Activated CD4-positive, alpha-beta T cell treated with anti-CD3 and anti-CD28 coated beads, Interleukin-10, Interleukin-2, amounts not matched to agents 100 ng/mL and 50 ng/mL, durations not matched to agents 16 hours and 8 hours (primary cell): ENCODE measurements at places on chromosomes 2 and 18.

DNA sequence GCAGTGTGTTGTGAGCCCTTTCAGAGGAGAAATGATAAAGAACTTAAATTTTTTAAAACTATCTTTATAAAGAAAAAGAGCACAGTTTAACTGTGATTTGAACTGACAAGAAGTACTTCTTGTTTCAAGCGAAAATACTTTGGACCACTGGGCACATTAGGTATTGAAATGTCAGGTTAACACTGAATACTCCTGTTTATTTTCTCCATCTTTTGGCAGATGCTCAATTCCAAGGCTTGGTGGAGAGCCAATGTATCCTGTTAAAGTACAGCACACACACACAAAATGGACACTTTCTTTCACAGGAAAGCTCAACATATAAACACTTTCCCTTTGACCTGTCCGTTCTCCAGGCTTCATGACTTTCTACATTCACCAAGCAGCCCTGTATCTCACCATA is 32.6 kb upstream of the SP3 start:
- DNase-seq, result no peak

DNA sequence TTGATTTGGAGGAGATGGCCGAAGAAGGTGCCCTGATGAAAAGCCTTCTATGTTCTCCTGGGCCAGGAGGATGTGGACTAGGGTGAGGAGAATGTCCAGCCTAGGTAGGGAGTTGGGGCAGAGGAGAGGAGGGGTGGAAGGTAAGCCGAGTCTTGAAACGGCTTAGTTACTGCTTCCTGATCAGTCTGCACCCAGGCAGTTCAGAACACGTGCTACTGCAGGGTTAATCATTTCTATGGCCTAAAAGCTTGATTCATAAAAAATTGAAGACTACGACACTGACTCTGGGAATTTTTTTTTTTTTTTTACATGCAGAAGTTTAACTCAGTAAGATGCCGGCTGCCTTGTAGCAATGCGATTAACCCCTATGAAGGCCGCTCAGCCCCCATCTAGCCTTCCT is 125.3 kb downstream of the TMEM163 start:
- DNase-seq, result no peak

DNA sequence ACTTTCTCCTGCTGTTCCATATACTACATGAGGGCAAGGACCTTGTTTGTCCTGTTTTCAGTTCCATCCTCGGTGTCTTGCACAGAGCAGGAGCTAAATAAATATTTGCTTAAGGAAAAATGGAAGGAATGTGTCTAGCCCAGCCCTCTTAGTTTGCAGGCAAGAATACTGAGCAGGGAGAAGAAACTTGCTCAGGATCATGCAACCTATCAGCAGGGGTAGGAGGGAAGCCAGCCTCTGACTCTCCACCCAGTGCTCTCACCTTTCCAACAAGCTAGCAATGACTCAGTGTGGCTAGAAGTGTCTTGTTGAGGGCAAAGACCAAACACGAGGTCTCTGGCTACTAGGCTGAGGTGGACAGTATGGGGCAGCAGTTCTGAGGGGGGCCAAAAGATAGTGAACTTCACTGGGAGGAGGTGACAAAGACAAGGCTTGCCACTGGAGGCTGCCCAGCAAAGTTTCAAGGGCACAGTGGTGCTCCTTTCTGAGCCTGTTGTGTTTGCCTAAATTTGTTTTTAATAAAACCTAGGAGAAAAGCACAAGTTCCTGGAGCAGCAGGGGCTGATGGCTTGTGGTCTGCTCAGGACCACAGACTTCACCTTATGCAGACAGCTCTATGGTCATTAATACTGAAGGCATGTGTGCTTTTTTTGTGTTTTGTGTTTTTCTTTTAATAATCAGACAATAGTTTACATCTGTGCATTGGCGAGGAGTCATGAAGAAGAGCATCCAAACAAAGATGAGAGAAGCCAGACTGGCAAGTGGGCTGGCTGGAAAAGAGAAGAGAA is 49.1 kb upstream of the CTAGE1 start:
- DNase-seq, result no peak

- peak; percentile 62 for DNase-seq
Observed at GRCh38 chr2:148926981-148927401, 52.0 kb downstream of the KIF5C start.

DNA sequence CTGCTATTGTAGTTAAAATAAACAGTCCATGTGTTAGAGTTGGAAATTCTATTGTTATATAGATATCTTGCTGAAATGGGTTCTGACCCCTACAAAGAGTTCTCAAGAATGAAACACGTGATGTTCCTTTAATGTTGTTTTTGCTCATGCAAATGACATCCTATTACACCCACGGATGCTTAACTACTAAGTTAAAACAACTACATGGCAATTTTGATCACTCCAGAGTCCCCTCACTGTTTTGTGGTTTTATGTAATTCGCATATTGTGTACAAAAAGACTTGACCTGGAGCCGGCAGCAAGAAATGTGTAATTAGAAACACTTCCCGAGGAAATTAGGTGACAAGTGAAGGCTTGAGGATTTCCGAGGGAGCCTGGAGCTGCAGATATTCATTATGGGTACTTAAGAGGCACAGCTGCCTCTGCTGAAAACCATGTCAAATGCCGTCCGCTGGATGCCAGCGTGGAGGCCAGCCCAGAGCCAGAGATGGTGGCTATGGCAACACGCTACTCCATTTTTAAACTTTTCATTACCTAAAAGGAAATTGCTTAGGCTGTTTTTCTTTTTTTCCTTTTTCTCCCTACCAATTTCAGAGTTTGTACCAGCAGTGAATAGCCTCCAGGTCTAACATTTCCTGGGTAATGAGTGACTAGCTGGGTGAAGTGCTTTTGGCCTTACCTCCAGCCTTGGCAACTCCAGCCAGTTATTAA is 21.0 kb upstream of the CABLES1 start:
- DNase-seq, result no peak

- DNase-seq, result no peak
Observed at GRCh38 chr18:2894131-2894840, 47.5 kb downstream of the EMILIN2 start.

DNA sequence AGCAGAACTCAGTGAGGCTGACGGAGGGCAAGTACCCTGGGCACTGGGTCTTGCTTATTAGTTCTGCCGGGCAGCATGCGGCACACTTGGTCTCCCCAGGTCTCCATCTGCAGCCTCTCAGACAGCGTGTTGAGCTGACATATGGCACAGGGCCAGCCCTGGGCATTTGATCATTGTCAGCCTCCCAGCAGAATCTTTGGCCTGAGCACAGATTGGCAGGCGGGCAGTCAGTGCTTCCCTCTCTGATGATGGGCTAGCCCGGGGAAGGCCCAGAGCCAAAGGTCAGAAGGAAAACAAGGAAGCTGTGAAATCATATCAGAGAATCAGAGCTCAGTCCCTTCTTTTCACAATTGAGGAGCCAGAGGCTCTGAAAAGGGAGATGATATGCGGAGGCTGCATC is 150.1 kb upstream of the LRRTM1 start:
- no peak for DNase-seq

- no peak for DNase-seq
Observed at GRCh38 chr2:119728421-119728820, 31.3 kb upstream of the PTPN4 start.

GRCh38 chr2:102735416-102736109 is 26.3 kb upstream of the TMEM182 start:
- no peak for DNase-seq

DNA sequence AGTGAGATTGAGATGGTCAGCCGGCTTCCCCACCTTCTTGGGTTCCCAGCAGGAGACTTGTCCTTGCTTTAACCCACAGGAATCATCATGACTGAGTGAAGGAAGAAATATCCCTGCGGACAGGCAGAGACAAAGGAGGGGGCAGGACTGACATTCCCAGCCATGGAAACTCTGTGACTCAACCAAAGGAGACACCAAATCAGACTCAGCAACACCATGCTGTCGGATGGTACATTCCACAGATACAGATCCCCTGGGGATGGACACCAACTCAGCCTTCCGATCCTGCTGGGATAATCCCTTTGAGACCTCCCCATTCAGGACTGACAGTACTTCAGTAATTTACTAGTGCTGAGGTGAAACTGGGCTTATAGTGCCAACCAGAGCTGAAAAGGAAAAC is 518.3 kb downstream of the XIRP2 start:
- DNase-seq, result no peak

- DNase-seq, result no peak
Observed at GRCh38 chr2:142755191-142755590, 122.3 kb upstream of the KYNU start.

GRCh38 chr2:215835657-215836056 is 177.7 kb downstream of the MREG start:
- no peak for DNase-seq

DNA sequence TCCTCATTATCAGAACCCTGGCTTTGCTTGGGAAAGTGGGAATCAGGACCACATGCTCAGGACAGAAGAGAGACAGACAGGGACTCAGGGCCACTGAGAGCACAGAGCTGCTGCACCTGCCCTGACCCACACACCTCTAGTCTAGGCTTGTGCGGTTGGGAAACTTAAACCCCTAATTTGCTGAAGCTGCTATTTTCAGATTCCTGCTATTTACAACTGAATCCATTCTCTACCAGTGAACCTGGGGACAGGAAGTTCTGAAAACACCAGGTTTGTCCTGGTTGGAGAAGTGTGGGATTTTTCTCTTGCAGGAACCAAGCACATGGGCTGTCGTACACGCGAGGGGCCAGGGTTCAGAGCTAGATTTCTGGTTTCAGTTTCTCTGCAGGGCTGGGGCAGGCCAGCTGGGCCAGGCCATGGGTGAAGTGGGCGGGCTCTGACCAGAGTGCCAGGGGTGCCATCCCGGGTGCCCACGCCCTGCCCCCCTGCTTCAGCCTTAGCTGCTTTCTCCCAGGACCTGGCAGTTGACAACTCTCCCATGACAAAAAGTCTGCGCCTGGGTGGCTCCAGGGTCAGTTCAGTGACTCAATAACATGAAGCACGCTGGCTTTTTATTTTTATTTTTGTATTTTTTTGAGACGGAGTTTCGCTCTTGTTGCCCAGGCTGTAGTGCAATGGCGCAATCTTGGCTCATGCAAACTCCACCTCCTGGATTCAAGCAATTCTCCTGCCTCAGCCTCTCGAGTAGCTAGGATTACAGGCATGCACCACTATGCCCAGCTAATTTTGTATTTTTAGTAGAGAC is 51.3 kb upstream of the SLC1A4 start:
- no peak for DNase-seq

- DNase-seq, result no peak
Observed at GRCh38 chr18:22349317-22349898, 68.3 kb downstream of the CTAGE1 start.

DNA sequence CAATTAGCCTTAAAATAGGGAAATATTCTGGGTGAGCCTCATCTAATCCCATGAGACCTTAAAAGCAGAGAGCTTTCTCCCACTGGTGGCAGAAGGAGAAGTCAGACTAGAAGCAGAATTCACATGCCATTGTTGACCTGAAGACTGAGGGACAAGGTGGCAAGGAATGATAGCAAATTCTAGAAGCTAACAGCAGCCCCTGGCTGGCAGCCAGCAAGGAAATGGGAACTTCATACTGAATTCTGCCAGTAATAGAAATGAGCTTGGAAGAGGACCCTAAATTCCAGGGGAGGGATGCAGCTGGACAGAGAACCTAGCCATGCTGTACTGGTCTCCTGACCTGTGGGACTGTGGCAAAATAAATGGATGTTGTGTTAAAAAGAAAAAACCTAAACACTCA is 19.5 kb downstream of the B3GNT7 start:
- DNase-seq, result no peak

- no peak for DNase-seq
Observed at GRCh38 chr2:237254911-237255578, 158.9 kb downstream of the COL6A3 start.

GRCh38 chr2:95393901-95394300 is 8.6 kb upstream of the FAHD2A start:
- DNase-seq, result no peak
